Fibroblast of villous mesenchyme (primary cell): ENCODE measurements at places on chromosomes 6 and 20. TPM values are rescaled to one million over a fixed set of nuclear protein-coding genes. Genes with fewer than 3 reads are reported as not detected.

- DNase-seq, result no peak
Observed at GRCh38 chr20:24892522-24892921, 56.5 kb upstream of the CST7 start.

DNA sequence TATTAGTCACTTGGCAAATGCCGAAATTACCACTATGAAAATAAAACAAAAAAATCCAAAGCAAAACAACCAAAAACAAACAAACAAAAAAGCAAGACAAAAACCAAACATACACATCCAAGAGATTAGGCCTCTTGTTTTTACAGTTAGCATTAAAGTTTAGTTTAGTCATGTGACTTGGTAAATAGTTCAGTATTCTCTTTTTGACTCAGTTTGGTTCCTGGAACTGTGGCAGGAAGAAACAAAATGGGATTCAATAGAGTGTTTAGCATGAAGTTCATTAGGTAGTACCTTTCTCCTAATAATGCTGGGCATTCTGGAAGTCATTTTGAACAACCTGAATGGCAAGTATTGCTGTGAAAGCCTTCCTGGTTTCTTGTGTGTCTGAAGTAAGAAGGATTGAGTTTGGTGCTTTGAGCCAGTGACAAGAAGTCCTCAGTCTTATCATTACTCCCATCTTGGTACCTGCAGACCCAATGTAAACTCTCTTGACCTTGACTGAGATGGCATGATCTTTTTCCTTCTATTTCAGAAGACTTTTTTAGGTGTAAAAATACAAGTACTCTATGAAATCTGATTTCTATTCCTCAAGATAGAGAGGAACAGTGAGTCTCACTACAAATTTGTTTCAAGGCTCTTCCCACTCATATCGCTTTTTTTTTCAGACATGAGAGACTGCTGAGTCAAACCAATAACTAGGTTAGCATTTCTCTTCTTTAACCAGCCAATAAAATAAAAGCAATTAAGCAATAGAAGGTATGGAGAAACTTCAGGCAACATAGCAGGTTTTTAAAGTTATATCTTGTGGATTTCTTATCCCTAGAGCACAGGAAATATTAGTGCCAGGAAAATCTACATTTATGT is 223.6 kb upstream of the PREP start:
- DNase-seq, result peak; percentile 34

DNA sequence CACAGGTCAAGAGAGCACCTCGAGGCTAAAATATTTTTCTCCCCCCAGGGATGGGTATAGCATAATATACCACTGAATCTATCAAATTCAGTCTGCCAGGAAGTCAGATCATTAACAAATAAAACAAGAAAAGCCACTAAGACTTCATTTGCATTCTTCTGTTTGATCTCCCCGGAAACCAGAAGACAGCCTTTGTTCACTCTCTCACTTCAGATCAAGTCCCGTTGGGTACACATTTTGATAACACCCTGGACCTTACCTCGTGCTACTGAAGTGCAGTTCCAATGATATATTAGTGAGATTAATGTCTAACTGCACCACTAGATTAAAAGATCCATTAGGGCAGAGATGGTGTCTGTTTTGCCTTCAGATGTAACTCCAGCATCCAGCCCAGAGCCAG is 157.7 kb upstream of the B3GAT2 start:
- no peak for DNase-seq

DNA sequence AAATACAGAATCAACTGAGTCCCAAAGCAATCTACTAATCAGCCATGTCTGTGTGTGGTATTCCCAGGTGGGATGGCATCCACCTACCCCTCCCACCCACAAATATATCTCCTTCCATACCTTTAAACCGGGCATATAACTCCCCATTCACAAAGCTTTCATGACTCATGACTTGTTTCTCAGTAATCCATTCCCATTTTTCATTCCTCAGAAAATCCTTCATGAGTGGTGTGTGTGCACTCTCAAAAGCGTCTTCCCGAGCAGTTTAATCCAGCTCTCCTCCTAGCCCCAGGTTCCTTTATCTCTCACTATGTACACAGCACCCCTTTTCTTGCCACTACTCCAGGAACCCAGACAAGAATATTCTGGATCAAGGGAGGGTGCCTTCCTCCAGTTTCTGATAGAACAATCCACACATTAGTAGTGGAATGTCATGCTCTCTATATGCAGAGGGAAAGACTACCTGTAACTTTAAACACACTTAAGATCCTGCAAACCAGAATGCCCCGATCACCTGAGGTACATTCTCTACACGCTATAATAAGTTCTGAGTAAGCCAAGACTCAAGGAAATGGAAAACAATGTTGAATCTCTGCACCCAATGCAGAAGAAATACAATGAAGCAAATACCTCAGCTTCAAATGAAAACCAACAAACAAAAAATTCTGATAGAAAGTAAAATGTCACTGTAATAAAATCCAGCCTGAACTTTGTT is 55.7 kb upstream of the IPCEF1 start:
- no peak for DNase-seq

The F13A1 gene
- under 0.01 TPM in 1 of 2 replicates, not detected in the other for total RNA-seq
